ENCODE measurements at places on chromosomes 5 and 9.

- no peak for DNase-seq
Measured at GRCh38 chr5:132012371-132013005, 1.0 kb upstream of the ACSL6 start.

DNA sequence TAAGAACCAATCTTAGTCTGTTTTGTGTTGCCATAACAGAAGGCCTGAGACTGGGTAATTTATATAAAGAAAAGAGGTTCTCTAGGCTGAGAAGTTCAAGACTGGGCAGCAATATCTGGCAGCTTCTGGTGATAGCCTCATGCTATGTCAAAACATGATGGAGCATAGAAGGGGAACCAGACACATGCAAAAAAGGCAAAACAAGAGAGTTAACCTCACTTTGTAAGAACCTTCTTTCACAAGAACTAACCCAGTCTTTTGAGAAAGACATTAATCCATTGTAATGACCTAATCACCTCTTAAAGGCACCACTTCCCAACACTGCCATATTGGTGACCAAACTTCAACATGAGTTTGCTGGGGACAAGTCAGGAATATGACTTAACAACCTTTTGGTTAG is 37.3 kb downstream of the FSD1L start:
- DNase-seq: no peak

GRCh38 chr9:37840560-37841194 is 40.1 kb downstream of the DCAF10 start:
- no peak for DNase-seq

DNA sequence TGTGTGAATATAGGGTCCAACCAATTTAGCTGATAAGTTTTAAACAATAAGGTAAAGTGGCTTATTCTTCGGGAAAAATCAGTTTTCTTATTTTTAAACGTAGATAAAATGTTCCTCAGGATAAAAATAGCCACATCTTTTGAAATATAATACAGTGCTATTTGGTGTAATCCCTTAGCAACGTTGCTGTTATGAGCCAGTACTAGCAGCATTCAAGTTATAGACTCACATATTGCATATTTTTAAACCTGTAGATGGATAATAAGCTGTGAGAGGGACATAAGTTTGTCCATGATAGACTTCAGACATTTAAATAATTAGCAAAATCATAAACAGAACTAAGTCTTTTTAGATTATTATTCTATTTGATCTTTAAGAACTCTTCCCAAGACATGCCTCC is 6.3 kb downstream of the PDE4D start:
- DNase-seq: no peak
